HFFc6 (cell line): ENCODE measurements at places on chromosomes 7 and 10. TPM values are rescaled to one million over a fixed set of nuclear protein-coding genes. Genes with fewer than 3 reads are reported as not detected.

DNA sequence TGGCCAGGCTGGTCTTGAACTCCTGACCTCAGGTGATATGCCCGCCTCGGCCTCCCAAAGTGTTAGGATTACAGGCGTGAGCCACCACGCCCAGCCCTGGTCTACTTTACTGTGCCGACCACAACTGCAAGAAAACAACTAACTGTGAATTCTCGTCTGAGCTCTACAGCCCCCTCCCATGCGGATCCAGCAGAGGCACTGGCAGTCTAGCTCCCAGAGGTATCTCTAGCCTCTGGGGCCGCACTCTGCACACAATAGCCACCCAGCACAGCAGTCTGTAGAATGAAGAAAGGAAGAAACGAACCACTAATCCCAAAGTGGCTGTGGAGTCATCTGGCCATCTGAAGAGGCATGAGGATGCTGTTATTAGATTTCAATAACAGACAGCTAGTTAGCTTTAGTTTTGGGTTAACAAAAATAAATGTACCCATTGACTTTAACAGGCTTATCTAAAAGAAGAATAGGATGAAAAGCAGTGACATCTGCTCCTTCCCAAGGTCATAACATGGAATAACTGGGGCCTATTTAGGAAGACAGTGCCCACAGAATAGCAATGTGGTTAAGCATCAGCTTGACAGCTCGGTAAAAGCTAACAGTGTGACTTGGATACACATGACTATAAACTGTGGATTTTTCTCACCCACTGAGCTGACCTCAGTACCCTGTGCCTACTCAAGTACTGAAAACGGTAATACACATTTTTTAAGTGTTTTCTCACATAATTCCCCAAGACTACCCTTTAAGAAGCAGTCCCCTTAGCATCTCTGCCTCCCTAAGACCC, 131.9 kb downstream of the TNS3 start:
- peak; percentile 90 for DNase-seq

Gene AKR1C1
- 3.5 to 5.0 TPM (median 3.8 TPM) in 3 replicates for total RNA-seq

Gene FRMPD2
- not detected in 3 replicates for total RNA-seq

DNA sequence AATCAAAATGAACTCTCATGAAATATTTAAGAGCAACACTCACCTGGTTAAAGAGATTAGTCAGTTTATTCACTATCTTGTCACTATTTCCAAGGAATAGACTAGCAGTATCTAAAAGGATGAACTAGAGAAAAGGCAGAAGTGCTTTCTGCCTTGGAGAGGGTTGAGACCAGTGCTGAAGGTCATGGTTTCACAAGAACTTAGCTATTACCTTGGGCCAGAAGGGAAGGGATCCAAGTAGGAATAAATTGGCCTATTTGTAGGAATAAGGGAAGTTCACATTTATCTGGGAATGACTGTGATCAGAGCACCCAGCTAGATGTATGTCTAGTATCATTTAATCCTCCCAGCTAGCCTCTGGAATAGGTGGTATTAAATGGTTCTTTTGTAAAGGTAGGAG, 347.2 kb downstream of the LRMDA start:
- no peak for DNase-seq

Gene SH3PXD2A
- total RNA-seq, result 84.2 to 114 TPM (median 106 TPM) in 3 replicates

GRCh38 chr10:131760416-131761166, 140.2 kb upstream of the PPP2R2D start:
- no peak for DNase-seq

GRCh38 chr10:63699785-63700613, 178.8 kb downstream of the REEP3 start:
- peak; percentile 96 for DNase-seq

Gene SPAM1
- total RNA-seq, result not detected in 2 replicates

GRCh38 chr7:37908221-37908788, 8.3 kb downstream of the SFRP4 start:
- no peak for DNase-seq

Gene KIF11
- 17.0 to 38.4 TPM (median 33.2 TPM) in 3 replicates for total RNA-seq
